NCI-H526 treated with DMSO at 0.1 percent for 48 hours (cell line): ENCODE measurements at places on chromosomes 5 and 9.

DNA sequence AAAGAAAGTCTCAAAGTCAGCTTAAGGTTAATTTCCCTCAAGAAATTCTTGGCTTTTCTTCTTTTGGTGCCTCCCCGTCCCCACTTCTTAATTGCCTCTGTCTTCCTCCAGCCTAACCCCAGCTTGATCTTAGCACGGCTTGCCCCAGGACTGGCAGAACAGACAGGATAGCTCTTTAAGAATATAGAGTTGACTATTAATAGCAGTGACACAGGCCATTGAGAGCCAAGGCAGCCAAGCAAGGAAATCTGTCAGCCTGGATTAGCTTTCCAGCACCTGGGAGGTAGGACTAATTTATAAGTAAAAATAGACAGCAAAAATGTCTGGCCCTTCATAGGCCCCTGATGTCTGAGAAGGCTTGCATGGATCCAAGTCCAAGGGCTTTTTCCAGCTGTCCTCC lies 384.6 kb upstream of the SLC30A5 start:
- DNase-seq = no peak

- no peak for DNase-seq
Observed at GRCh38 chr5:131389096-131389868, 125.4 kb downstream of the CDC42SE2 start.

GRCh38 chr5:2187687-2188086 lies 305.0 kb upstream of the IRX4 start:
- no peak for DNase-seq

DNA sequence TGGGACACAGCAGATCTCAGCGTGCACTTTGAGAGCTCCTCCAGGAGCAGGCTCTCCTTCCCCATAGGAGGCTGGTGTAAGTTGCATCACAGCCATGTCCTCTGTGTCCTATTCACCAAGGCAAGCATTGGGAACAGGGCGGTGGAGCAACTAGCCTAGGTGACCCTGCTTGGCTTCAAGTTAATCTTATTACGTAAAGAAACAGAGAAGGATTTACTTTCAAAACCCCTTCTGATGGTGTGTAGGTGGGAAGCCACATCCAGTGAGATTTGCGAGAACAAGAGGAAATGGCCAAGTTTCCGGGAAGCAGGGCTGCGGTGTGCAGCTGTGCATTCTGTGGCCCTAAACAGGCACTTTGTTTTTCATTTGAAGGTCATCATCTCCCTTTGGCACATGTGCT lies 80.2 kb downstream of the TRIO start:
- DNase-seq = no peak

DNA sequence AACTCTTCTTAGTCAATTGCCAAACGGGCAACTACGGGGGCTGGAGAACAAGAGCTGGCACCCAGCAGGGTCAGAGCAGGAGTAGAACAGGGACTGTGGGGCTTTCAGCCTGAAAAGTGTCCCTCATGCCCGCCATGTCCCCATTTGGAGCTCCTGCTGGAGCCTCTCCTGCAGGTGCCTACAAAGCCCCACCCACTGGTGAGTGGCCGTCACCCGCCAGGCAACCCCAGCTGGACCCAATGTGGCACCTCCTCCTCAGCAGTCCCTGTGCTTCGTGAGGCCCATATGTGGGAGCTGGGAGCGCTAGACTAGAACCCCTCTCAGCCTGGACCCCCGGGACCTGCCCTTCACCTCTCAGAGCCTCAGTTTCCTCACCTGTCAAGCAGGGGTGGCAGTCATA lies 40.9 kb downstream of the VAV2 start:
- no peak for DNase-seq

GRCh38 chr5:170791325-170791954 lies 7.9 kb downstream of the GABRP start:
- peak; percentile 10 for DNase-seq

DNA sequence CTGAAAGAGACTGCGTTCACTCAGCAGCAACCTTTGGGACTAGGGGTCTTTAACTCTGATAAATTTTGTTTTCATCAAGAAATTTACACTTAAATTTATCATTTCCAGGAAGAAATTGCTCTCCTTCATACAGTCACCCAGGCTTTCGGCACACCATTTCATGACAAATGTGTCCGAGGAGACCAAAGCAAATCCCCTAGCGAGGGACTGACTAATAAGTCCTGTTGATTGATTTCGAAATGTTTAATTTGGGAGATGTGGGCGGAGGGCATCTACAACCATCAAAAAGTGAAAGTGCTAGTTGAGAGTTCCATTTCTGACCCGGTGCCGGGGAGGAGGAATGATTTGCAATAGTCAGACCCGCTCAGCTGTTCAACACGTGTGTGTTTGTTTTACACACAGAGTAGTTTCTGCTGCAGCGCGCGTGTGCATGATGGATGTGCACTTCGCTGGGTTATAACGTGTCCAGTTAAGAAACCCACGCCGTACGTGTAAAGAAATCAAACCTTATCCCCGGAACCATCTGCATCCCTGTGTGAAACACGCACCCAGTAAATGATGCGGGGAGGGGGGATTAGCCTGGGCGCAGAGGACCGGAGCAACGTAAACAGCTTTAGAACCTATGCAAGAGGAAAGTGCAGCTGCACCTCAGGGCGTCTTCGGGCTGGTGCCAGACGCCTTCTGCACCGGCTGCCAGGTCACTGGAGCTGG lies 845 bp upstream of the NR4A3 start:
- peak; percentile 44 for DNase-seq

- DNase-seq = no peak
Observed at GRCh38 chr9:38035873-38036272, 33.2 kb downstream of the SHB start.

DNA sequence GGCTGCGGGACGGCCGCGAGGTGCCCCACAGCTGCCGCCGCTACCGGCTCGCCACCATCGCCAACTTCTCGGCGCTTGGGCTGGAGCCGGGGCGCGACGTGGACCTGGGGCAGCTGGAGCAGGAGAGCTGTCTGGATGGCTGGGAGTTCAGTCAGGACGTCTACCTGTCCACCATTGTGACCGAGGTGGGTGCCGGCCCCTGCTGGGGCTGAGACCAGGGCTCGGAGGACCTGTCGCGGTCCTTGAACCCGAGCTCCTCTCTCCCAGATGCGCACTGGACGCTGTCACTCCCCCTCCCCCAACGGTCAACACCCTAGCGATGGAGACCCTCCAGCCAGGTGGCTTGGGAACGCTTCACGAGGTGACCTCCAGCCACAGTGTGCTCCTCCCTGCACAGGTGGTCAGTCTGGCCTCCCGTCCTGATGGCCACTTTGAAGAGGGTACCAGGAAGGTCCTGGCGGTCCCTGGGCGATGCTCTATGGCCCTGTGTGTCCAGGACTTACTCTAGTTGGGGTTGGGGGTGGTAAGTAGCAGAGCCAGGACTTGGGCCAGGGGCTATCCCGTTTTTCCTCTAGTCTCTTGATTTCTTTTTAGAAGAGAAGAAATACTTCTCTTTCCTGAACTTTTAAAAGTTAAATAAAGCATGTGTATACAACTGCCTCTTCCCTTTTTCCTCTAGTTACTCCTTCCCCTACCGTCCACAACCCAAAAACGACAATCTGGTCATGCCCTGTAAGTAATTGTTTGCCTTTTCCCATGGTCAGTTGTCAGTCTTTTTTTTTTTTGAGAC lies 866 bp downstream of the SLC22A5 start:
- DNase-seq = no peak

DNA sequence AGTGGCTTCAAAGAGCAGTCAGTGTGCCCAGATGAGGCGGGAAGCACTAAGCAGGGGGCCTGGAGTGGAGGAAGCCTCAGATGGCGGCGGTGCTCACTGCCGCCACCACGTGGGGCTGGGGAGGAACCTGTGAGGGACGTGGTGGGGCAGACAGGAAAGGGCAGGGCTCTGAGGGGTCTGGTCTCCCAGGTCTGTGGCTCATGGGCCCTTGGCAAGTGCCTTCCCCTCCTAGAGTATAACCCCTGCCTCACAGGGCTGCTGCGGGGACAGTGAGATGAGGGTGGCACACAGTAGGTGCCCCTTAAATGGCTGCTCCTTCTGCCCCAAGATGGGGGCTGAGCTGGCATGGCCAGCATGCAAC lies 26.6 kb downstream of the NR5A1 start:
- DNase-seq = no peak

DNA sequence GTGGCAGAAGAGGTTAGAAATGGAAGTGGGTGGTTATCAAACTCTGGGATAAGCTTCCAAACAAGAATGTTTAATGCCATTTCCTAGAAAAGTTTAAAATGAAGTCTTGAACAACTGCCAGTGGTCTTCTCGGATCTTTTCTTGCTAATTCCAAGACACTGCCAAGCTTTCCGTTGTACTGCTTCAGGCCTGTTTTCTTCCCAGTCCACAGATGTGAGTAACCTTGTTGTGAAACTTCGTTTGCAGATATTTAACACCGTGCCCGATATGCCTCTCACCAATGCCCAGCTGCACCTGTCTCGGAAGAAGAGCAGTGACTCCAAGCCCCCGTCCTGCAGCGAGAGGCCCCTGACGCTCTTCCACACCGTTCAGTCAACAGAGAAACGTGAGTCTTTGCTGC lies 269.8 kb downstream of the NR3C1 start:
- no peak for DNase-seq

DNA sequence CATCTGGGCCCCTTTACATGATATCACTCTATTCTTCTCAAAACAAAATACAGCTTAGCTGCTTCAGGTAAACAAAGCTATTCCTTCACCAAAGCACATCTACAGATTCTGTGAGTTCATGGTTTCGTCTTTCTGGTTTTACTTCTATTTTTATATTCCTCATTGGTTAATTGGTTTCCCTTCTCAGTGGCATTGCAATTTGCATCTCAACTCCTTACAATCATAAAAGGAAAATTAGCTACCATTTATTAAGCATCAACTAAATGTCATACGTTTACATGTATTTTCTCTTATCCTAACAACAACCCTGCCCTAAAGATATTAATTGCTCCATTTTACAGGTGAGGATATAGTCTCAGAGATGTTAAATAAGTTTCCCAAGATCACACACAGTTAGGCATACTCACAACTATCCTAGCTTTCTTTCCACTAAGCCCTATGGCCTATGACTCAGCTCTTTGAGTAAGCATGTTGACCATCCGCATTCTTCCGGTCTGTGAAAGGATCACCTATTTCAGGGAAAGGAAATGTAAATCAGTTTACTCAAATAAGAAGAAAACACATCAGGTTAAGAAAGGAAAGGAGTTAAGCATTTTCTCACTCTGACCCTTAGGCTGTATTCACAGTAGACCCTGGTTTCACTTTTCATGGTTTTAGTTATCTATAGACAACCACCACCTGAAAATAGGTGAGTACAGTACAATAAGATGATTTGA lies 146.1 kb downstream of the CAAP1 start:
- DNase-seq = no peak

- no peak for DNase-seq
Observed at GRCh38 chr5:139856714-139857113, 61.1 kb downstream of the PSD2 start.
